ENCODE measurements at places on chromosomes 7 and 10. TPM values are rescaled to one million over a fixed set of nuclear protein-coding genes. Genes with fewer than 3 reads are reported as not detected.

GRCh38 chr10:62093863-62094291, 174.8 kb downstream of the RTKN2 start:
- ATAC-seq: no peak

The CYP2C19 gene
- total RNA-seq: not detected

DNA sequence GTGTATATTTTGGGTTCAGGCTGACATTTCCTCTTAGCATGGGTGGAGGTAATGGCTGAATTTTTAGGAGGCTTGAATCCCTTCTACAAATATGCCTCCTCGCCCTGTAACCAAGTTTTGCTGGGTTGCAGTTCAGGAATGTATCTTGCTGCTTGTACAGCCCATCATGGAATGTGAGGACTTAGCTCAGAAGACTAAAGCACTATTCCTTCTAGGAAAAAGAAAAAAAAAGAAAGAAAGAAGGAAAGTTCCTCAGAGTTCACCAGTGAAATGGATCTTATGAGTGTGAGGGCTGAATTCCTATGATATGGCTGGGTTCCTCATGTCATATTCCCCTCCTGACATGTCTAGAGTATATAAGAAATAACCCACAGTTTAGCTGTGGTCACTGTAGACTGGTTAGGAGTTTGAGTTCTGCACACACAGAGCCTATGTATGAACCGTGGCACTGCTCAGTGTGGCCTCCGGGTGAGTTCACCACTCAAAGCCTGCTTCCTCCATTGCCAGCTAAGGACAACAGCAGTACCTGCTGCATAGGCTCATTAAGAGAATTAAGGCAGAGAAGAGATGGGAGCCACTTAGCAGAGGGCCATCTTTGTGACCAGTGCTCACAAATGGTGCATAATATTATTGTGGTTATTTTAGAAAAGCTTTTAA, 114.0 kb downstream of the TACC2 start:
- ATAC-seq: no peak

DNA sequence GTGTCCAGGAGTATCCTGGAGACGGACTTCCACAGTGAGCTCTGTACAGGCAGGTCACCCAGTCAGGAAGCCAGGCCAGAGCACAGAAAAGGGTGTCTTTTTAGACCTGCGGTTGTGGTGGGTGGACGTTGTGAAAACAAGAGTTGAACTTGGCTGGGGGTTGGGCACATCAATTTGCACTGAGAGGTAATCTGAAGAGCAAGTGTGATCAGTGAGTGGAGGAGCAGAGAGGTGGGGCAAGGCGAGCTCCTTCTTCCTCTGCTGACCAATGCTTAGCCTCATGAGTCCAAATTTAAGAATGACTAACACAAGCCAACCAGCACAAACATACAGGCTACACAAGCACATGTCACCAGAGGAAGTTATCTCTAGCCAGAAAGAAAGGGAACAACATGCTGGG, 310.8 kb downstream of the TCERG1L start:
- no peak for ATAC-seq

The ACTL6B gene
- not detected for total RNA-seq

DNA sequence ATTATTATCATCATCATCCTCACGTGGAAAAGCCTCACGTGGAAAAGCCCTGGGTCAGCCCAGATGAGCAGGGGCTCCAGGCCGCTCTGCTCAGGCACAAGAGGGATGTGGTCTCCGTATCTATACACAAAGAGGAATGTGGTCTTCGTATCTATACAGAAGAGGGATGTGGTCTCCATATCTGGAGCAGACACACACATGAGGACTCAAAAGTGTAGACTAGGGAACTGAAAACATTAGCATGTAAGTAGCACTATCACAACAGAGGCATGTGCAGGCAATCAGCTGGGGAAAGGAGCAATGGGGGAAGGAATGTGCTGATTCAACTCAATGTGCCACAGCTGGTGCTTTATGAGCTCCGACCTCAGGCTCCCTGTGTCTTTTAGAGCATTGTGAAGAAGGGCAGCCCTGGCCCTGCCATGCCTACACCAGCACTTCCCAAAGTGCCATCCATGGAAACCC, 86.5 kb downstream of the PLXNA4 start:
- no peak for ATAC-seq

- no peak for ATAC-seq
These were observed 92.9 kb upstream of the GNA12 start for GRCh38 chr7:2936891-2937580.
